EH (cell line): ENCODE measurements at places on chromosomes 1 and 21.

GRCh38 chr1:247173431-247173830 is 1.6 kb upstream of the ZNF124 start:
- DNase-seq, result no peak

GRCh38 chr1:89310505-89310904 is 37.8 kb upstream of the GBP5 start:
- DNase-seq, result peak; percentile 37

- DNase-seq, result no peak
These were observed 106.0 kb downstream of the MRPS6 start for GRCh38 chr21:34179204-34179935.

DNA sequence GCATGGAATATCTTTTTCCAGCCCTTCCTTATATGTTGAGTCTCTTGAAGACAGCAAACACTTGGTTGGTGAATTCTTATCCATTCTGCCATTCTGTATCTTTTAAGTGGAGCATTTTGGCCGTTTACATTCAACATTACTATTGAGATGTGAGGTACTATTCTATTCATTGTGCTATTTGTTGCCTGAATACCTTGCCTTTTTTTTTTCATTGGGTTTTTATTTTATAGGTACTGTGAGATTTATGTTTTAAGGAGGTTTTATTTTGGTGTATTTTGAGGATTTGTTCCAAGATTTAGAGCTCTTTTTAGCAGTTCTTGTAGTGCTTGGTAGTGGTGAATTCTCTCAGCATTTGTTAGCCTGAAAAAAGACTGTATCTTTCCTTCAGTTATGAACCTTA is 60.6 kb upstream of the ASPM start:
- DNase-seq, result no peak

GRCh38 chr1:88593358-88593757 is 90.7 kb upstream of the PKN2 start:
- no peak for DNase-seq

DNA sequence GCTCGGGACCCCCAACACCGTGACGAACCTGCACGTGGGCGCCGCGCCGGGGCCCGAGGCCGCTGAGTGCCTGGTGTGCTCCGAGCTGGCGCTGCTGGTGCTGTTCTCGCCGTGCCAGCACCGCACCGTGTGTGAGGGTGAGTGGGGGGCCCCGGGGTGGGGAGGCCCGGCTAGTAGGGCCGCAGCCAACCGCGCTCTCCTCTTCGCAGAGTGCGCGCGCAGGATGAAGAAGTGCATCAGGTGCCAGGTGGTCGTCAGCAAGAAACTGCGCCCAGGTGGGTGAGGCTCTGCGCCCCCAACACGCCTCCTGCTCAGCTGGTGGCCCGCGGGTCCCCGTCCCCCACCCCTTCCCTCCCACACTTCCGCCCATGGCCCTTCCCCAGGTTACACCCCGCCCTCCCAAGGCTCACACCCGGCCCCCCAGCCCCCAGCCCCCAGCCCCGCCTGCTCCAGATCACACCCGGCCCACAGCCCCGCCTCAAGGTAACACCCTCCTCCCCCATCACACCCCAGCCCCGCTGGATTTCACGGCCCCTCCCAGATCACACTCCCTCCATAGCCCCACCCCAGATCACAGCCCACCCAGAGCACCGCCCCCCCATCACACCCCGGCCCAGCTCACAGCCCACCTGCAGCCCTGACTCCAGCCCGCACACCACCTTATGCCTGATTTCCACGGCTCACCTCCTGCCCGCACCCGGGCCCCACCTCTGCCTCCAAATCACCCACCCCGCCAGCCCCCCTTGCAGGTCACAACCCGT is 2.4 kb upstream of the MMP23B start:
- DNase-seq, result no peak

GRCh38 chr21:35222541-35222941 is 173.4 kb upstream of the RUNX1 start:
- peak; percentile 60 for DNase-seq

GRCh38 chr21:45016031-45016405 is 58.4 kb upstream of the ADARB1 start:
- DNase-seq, result no peak

DNA sequence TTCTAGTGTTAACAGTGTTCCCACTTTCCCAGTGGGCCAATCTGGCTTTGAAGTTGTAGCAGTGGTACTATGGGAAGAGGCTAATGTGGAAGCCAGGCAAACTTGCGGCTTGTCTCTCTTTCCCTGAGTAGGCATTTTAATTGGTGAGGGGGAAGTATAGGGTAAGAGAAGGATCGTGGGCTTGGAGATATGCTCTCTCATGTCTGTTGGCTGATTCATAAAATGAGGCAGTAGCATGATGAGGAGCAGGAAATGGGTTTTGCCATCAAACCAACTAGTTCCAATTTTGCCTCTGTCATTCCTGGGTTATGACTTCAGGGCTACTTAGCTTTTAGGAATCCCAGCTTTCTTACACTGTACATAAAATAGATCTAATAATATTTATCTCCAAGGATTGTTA is 12.1 kb downstream of the C8A start:
- peak; percentile 98 for DNase-seq

DNA sequence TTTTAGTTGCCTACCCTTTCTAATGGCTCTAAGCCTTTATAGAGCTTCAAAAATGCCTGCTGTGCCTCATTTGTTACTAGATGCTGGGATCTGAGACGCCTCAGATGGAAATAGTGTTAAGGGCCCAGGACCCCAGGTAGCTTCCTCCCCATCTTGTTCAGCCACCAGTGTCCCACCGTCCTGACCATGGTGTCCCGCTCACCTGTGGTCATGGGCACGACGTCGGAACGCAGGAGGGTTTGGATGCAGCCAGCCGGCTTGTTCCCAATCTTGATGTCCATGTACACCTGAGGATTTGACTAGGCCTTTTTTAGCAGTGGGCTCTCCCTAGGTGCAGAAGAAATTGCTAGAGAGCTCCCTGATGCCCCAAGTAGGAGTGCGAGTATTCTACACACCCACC is 31.1 kb downstream of the PABPC4 start:
- DNase-seq, result no peak

- peak; percentile 64 for DNase-seq
These were observed 53.5 kb upstream of the CD34 start for GRCh38 chr1:207964195-207964966.

DNA sequence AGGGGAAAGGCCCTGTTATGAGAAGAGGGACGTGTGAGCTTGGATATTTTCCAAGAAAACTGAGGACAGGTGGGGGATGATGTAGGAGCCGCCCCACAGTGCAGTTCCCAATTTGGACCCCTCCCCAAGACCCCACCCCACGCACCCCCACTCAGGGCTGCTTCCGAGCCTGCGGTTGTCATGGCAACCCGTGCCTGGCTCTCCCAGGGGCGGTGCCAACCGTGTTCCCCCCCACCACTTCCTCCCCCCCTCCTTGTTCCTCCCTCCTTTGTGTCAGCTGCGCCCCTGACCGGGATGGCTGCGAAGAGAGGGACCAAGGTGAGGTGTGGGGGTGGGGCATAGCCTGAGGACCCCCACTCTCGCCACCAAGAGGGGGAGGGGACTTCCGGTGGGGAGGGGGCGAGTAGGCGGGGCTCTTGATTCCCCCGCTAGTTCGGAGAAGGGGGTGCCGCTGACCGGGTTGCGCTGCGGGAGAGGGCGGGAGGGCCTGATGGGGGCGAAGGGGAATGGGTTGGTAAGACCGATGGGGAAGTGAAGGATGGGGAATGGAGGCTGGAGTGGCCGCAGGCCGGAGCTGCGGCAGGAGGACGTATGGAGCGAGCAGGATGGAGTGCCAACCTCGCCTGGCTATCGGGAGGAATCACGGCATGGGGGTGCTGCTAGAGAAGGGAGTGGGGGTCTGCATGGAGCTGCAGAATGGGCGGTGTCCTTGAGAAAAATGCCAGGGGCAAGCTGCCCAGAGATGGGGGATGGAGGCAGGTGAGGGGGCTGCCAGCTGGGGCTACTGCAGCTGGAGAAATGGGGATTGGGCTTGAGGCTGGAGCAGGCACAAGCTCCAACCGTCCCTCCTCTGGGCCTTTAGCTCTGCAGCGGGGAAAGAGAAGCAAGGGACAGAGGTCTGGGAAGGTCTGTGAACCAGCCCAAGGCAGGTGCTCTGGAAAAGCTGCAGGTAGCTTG is 953 bp downstream of the TRIM46 start:
- peak; percentile 66 for DNase-seq

DNA sequence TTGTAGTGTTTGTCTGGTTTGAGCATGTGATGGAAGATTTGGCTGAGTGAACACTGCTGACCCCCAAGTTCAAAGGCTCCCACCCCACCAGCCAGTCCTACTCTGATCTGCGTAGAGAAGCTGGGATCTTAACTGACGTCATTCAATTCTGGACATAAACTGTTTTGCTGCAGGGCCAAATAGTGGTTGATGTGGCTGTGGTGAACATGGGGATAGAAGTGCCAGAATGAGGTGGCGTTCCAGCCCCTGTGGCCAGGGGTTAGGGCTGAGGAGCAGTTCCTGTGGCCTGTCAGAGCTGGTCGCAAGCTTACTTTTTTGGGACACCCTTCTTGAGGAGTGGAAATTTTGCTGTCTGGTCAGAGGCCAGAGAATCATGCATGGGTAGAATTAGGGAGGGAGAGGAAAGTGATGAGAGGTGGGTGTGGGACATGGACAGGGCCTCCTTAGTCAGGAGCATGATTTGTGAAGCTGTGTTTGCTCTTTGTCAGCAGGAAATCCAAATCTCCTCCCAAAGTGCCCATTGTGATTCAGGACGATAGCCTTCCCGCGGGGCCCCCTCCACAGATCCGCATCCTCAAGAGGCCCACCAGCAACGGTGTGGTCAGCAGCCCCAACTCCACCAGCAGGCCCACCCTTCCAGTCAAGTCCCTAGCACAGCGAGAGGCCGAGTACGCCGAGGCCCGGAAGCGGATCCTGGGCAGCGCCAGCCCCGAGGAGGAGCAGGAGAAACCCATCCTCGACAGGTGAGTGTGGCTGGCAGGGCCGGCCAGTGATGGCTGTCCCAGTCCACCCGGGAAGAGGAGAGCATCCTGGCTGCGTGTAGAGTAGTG is 25.9 kb downstream of the SZRD1 start:
- DNase-seq, result no peak

DNA sequence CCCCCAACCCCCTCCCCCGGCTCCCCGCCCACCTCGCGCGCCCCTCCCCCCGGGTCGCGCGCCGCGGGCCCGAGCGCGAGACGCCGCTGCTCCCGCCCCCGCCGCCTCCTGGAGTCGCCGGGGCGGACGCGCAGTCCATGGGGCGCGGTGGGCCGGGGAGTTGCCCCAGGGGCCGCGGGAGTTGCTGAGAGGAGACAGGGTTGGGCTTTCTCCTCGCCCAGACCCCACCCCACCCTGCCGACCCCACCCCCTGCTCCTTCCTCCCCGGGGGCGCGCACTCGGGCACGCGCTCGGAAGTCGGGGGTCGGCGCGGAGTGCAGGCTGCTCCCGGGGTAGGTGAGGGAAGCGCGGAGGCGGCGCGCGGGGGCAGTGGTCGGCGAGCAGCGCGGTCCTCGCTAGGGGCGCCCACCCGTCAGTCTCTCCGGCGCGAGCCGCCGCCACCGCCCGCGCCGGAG is at the start of gene LAMC1:
LAMC1 (plus strand) TSS at position 275 of the 455 bp plus-strand sequence. CDS start 297 bp downstream, outside the sequence.
- DNase-seq, result peak; percentile 90

- no peak for DNase-seq
These were observed 86.9 kb upstream of the UBE2U start for GRCh38 chr1:64116537-64116936.

DNA sequence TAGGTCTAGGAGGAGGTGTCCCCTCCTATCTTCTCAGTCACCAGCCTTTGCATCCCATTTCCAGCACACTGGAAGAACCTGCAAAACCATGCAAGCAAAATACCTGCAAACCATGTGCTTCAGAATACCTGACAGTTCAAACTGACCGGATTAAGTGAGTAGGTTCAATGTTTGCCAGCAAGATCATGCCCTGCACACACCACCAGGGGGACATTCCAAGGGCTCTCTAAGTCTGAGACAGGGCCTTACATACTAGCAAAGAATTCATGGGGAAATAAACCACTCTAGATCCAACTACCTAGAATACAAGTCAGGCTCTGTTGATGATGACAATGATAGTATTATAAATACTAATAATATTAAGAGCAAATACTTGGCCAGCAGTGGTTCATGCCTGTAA is 27.6 kb downstream of the INPP5B start:
- DNase-seq, result peak; percentile 48

DNA sequence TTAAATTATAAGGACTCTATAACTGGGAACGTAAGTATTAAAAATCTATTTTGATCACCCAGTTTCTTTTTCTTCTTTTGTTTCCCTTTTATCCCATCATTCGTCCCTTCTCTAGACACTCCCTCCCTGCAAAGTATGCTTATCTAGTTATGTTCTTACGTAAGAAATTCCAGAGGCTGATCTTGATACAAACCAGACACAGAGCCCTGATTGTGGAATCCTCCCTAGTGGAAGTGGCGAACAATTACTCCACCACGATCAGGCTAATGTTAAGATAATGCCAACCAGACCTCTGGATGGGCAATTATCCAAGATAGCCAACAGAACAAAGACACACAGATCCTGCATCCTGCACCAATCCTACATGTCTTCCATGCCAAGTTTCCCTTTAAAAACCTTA is 1557.4 kb downstream of the PLA2G4A start:
- DNase-seq, result no peak

- peak; percentile 85 for DNase-seq
These were observed 734.2 kb upstream of the ADAMTS5 start for GRCh38 chr21:27700974-27701614.
